ENCODE measurements at places on chromosomes 6 and 20.

DNA sequence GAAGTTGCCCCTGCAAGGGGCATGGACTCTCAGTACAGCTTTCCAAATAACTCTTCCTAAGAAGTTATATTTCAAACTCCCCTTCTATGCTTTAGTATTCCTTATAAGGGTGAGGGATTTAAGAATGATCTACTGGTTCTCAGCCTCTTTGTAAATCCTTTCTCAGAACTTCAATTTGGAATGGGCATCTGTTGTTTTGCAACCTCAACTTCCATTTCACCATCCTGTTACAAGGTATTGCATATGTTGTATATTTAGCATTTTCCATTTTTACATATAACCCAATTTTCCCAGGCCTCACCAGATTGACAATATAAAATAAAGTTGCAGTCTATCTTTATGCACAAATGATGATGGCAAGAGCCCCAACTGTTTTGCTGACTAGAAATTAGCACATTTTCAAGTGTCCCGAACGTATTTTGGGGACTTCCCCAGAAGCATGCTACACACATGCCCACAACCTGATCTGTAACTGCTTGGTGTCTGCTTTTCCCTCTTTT is 154.9 kb upstream of the CARMIL1 start:
- no peak for DNase-seq

DNA sequence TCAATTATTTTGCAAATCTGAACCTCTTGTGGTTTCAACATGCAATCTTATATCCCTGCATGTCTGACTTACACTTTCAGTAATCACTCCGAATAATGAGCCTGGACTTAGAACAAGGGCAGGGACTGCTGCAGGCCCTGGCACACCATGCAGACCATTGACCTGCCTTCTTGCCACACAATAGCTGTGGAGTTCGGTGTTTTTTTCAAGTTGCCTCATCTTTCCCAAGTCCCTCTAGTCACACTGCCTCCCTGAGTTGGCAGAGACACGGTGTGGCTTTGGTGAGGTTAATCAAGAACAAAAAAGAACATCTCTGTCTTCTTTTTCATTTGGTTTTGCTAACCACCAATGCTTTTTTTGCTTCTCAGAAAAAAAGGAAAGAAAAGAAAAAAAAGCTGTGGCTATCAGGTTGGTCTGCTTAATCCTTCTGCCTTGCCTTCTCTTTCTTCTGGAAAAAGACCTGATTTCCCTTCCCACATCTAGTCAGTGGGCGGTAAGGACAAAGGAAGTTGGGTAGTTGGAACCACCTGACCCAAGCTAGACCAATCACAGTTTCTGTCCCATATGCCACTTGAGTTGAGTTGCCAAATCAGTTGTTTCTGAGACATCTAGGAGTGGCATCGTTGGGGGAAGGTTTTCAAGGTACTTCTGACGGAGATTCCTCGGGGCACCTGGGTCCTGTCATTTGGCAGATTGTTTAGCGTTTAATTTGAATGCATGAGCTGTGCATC is 55.9 kb upstream of the TASP1 start:
- no peak for DNase-seq

- DNase-seq = no peak
Observed at GRCh38 chr20:62136283-62137091, 6.7 kb downstream of the PSMA7 start.

GRCh38 chr6:106743612-106744011 is 114.2 kb downstream of the QRSL1 start:
- no peak for DNase-seq

DNA sequence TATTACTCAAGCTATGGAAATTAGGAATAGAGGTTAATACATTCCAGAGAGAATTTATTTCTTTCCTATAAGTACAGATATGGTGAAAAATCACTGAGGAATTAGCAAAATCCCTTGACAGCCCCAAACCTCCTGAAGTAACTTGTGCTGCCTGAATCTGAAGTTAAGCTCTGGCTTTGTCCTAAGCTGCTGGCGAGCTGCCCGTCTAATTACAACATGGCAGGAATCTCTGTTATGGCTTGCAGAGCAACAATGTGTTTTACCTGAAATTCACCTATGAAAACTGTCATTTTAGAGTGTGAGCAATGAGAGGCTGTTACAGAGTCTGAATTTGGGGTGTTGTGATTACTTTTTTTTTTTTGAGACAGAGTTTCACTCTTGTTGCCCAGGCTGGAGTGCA is 22.5 kb upstream of the IYD start:
- DNase-seq = no peak

- DNase-seq = no peak
Observed at GRCh38 chr6:156400487-156400886, 376.7 kb upstream of the ARID1B start.

GRCh38 chr6:125293587-125293986 is 8.2 kb downstream of the HDDC2 start:
- DNase-seq = no peak

DNA sequence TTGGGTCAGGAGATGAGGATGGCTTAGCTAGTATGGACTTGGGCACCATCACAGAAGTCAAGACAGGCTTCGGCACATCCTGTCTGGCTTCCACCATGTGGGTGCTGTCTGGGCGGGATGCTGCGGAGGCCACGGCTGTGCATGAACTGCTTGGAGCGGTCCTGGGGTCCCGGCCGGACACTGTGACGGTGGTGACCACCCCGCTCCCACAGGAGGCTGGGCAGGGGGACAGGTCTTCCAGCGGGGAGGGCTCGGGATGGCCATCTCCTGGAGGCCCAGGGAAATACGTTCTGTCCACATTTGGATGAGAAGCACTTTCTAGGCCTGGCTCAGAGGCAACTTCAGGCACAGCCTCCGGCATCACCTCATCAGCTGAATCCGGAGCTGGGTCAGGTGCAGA is 32.1 kb upstream of the TCFL5 start:
- no peak for DNase-seq

GRCh38 chr20:63819224-63819921 is 11.7 kb downstream of the ZBTB46 start:
- no peak for DNase-seq

- DNase-seq = no peak
Observed at GRCh38 chr6:75223428-75223827, 17.6 kb upstream of the COL12A1 start.

GRCh38 chr20:32130352-32130751 is 20.8 kb downstream of the TM9SF4 start:
- no peak for DNase-seq

GRCh38 chr6:5150551-5151075 is 65.5 kb downstream of the PPP1R3G start:
- no peak for DNase-seq

DNA sequence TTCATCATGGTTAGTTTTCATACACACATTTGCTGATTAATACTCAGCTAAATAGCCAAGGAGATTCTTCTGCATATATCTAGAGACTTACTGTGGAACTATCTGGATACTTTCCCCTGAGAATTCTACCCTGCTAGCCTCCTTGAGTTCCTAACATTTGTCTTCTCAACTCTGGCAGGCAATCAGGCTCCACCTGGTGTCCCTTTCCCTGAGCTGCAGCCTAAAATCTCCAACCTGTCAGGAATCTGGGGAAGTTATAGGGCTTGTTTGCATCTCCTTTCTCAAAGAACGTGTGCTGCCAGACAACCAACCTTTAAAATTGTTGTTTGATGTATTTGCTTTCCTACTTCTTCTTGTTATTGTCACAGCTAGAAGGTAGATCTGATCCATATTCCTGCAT is 73.4 kb downstream of the FUT9 start:
- no peak for DNase-seq

- no peak for DNase-seq
Observed at GRCh38 chr20:45322952-45323383, 14.9 kb upstream of the MATN4 start.

DNA sequence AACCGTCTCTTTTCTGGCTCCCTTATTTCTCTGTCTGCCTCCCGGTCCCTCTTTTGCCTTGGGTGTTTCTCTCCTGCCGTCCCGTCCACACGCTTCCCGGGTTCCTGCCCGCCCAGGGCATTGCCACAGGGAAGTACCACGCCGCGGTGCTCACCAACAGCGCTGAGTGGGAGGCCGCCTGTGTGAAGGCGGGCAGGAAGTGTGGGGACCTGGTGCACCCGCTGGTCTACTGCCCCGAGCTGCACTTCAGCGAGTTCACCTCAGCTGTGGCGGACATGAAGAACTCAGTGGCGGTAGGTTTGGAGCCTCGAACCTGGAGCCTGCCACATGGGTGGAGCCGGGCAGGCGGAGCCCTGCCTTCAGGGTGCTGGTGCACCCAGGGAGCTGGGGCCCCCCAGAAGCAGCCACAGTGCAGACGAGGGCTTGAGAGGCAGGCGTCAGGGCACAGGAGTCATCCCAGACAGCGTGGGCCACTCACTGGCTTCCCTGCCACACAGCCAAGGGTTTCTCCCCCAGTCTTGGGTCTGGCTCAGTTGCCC is 21.3 kb downstream of the NPEPL1 start:
- no peak for DNase-seq

- no peak for DNase-seq
Observed at GRCh38 chr6:36599791-36600209, 5.6 kb downstream of the SRSF3 start.

- no peak for DNase-seq
Observed at GRCh38 chr6:159180001-159180400, 10.8 kb downstream of the FNDC1 start.

- no peak for DNase-seq
Observed at GRCh38 chr6:3233321-3233720, 5.9 kb upstream of the TUBB2B start.

DNA sequence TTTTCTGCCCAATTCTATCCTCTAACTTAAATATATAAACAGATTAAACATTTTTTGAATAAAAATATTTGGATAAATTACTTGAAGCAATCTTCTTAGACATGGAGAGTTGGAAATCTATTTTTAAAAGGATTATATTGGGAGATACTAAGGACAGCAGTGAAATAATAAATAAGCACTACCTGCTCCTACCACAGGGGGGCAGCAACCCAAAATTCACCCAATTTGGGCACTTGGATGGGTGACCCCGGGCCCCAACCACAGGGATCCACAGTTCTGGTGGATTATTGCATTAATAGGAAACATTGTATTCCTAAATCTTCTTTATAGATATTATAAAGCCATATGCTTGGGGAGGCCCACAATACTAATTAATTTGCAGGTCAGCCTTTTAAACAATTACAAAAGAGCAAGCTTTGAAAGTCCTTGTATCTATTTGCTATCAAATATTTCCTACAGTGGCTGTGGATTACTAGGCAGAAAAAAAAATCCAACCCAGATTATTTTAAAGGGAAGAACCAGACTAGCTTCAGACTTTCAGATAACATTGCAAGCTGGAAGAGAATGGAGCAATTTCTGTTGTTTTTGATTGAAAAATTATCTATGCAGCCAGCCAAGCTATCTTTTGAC is 66.4 kb upstream of the PDE10A start:
- no peak for DNase-seq

DNA sequence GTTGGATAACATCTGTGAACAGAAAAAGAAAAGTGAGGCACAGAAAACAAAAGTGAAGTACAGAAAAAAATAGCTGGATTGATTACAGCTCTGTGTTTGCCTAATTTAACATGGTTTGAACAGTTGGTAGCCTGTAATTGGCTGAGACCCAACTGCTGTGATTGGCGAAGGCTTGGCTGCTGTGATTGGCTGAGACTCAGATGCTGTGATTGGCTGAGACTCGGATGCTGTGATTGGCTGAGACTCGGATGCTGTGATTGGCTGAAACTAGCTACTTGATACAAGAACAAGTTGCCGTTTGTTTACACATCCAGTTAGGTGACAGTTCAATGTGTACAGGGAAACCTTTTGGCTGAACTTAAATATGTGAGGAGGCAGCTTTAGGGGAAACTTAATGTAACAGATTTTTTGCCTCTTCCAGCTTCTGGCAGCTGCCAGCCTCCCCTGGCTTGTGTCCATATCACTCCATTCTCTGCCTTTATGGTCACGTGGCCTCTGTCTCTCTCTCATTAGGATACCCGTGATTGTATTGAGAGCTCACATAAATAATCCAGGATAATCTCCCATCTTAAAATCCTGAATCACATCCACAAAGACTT is 223.4 kb upstream of the FOXA2 start:
- no peak for DNase-seq

DNA sequence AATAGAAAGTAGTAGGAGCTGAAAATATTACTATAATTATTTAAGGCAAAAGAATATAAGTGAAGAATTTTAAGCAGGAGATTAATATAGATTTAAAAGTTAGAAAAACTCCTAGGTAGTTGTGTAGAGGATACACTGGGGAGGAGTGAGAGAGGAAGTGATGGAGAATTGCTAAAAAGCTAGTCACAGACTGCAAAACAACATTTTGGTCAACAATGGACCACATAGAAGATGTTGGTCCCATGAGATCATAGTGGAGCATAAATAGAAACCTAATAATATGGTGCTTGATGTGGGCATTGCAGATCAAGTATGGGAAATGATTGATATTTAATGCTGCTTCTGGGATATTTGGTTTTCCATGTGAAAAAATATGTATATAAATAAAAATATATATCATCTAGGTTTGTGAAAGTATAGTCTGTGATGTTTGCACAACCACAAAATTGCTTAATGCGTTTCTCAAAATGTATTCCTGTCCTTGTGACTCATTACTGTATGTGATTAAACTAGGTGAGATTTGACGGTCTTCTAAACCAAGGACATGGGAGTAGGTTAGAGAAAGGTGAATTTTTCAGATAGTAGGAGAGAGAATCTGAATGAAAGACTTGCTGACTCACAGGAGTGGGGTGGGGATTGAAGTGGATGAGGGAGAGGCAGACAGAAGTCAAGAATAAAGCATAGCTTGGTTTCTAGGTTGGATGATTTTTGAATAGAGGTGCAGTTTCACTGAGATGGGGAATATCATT is 174.0 kb downstream of the BCKDHB start:
- no peak for DNase-seq

GRCh38 chr6:90538278-90539046 is 48.4 kb downstream of the MAP3K7 start:
- no peak for DNase-seq

DNA sequence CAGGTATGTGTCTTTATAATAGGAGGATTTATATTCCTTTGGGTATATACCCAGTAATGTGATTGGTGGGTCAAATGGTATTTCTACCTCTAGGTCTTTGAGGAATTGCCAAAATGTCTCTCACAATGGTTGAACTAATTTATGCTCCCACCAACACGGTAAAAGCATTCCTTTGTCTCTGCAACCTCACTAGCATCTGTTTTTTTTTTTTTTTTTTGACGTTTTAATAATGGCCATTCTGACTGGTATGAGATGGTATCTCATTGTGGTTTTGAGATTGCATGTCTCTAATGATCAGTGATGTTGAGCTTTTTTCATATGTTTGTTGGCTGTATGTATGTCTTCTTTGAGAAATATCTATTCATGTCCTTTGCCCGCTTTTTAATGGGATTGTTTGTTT is 144.9 kb upstream of the RGS17 start:
- no peak for DNase-seq

- no peak for DNase-seq
Observed at GRCh38 chr6:36120979-36121786, 9.1 kb upstream of the MAPK13 start.

GRCh38 chr6:75347898-75348610 is 63.5 kb upstream of the TMEM30A start:
- DNase-seq = no peak

Measured in SIG-M5 (cell line).